ENCODE measurements at places on chromosomes 4 and X.

DNA sequence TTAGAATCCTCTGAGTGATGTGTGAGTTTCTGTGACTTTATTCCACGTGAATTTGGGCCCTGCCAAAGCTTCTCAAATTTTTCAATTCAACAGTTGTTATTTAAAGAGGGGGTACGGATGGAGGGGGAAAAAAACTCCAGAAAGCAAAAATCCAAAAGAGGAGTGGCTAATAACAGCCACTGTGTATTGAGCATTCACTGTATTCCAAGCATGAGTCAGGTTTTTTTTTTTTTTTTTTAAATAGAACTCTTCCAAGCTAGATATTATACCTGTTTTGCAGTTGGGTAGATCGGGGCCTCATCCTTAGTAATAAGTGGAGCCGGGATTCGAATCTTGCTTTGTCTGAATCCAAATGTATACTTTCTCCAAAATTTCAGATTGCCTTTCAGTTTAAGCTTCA, 6.4 kb upstream of the RHOH start:
- DNase-seq, result no peak

- DNase-seq, result no peak
Observed at GRCh38 chr4:13917015-13917414, 289.5 kb upstream of the BOD1L1 start.

DNA sequence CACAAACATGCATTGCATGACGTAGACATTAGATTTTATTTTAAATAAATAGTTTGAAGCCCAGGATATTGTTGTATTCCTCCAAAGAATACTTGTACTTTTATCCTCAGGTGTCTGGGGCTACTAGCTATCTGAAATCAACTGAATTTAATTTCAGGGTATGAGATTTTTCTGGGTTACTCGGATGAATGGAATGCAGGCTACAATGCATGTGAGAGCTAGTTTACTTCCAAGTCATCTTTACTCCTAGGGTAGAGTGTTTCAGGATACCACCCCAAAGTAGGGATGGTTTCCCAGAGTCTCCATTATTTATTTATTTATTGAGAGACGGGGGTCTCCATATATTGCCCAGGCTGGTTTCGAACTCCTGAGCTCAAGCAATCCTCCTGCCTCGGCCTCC, 66.4 kb downstream of the HPRT1 start:
- DNase-seq, result no peak

DNA sequence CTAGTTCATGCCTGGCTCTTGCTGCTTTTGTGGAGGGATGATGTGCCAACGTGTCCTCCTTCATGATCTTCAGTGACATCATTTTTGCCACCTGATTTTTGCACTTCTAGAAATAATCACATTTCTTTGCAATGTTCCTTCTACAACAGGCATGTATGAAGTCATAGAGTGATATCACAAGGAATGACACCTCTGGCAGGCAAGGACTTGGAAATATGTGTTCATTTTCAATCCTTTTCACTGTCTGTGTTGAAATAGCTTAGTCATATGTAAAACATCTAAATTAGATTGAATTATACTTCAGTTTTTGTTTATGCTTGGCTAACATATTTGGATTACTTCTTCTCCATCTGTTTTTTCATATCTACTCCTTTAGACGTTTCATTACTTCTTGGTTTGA, 221.2 kb upstream of the STK26 start:
- DNase-seq, result no peak

Measured in NCI-H526 treated with DMSO at 0.1 percent for 48 hours (cell line).